NCI-H526 treated with DMSO at 0.1 percent for 48 hours (cell line): ENCODE measurements at places on chromosomes 6 and 20.
A peak's percentile ranks its signal among the peaks of the same experiment; 100 is the strongest.

GRCh38 chr6:125046107-125046925, 84.1 kb downstream of the RNF217 start:
- no peak for DNase-seq

- DNase-seq, result no peak
Measured at GRCh38 chr20:49635166-49635565, 67.2 kb upstream of the PTGIS start.

GRCh38 chr6:2746557-2747061, 4.1 kb downstream of the MYLK4 start:
- no peak for DNase-seq

DNA sequence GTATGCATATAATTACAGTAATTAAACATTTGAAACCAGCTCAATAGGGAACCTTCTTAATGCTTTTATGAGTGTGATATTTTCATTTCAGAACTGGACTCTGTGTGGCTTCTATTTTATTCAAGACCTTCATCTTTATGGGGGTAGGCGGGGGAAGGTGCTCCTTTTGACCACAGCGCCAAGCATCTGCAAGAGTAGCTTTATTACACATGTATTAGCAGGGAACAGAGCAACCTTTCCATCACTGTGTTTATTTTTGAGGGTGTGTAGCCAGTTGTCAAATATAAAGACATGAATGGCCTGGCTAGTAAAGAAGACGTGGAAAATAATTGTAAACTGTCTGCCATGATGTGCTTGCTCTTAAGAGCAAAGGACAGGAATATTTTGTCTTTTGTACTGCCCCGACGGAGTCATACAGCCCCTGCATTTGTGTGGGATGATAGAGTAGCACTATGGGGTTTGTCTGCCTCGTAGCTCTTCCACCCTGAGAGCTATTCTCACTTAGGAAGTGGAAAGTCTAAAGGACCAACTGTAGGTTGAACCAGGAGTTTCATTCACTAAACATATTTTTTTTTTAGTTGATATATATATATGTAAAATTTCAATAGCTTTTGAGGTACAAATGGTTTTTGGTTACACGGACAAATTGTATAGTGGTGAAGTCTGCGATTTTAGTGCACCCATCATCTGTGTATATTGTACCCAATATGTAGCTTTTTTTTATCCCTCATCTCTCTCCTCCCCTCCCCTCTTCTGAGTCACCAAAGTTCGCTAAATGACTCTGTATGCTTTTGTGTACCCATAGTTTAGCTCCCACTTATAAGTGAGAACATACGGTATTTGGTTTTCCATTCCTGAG, 91.2 kb downstream of the CARMIL1 start:
- no peak for DNase-seq

DNA sequence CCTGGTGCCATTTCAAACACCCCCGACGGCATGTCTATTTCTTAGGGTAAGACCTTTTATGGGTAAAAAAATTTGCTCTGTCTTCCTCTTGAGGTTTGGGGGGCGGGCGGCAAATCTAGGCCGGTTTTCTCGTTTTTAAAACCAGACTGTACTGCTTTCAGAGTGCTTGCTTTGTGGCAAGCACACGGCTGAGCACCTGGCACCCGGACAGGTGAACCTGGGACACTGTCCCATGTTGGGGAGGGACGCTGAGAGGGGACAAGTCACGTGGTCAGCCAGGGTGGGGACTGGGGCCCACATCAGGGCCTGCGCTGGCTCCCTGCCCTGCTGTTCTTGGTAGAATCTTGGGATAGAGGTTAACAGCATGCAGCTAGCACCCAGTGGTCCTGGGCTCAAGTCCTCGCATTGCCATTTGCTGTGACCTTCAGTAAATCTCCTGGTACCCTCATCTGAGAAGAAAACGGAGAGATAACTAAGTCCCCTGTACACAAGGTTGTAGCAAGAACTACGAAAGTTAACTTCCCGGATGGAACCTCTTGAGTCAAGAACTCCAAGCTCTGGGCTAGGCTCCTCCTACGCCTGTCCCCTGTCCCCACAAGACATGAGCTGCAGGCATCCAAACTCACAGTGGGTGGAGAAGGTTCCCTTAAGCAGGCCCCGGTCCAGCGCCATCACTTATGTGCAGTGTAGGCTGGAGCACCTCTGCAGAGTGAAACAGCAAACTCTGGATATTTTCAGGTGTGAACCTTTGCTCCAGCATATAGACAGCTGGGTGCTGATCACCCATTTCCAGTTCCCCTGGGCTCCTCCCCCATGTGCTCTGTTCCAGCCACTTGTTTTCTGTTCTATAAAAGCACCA, 41.7 kb downstream of the PMEPA1 start:
- DNase-seq, result no peak

- DNase-seq, result no peak
Measured at GRCh38 chr6:133241086-133241900, at the start of gene EYA4. EYA4 (plus strand) TSS chr6:133241357; CDS start chr6:133274781, 33,424 bp downstream.

- no peak for DNase-seq
Measured at GRCh38 chr6:157974967-157975366, 6.7 kb upstream of the SYNJ2 start.

GRCh38 chr6:127131275-127131674, 12.8 kb downstream of the RSPO3 start:
- no peak for DNase-seq

DNA sequence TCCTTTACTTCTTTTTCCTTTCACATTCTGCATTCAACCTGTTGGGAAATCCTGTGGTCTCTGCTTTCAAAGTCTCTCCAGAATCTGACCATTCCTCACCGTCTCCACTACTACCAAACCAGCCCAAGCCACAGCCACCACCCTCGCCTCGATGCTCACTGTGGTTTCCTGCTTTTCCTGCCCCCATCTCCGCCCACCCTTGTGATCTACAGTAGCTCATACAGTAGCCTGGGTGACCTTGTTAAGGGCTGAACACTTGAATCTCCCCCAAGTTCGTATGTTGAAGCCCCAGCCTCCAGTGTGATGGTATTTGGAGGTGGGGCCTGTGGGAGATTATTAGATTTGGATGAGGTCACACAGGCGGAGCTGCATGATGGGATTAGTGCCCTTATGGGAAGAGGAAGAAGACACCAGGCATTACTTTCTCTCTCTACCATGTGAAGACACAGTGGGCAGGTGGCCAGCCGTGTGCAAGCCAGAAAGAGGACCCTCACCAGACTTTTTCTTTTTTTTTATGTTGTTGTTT, 189.0 kb upstream of the UST start:
- no peak for DNase-seq

DNA sequence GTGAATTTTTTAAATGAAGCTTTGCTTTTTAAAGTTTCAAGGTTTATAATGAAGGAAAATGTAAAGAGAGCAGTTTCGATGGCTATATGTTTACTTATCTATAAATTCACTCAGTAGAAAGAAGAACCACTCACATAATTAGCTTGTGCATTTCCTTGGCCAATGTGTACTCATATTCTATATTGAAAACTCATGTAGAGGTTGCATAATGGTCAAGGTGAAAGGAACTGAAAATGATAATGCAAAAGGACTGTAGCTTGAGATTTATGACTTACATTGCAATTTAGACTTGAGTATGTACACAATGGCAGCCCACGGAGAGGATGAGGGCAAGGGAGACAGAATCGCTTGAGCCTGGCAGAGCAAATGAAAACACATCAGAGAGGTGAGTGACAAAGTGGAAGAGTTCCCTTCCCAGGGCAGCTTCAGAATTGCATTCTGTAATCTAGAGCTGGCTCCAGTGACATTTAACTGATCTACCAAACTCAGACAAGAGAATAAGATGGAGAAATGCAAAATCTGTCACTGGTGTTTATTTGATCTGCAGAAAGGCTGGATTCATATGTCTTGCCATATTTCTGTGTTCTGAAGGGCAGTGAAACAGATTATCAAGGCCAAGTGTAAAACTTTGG, 191.8 kb downstream of the TMEM200A start:
- DNase-seq, result no peak

DNA sequence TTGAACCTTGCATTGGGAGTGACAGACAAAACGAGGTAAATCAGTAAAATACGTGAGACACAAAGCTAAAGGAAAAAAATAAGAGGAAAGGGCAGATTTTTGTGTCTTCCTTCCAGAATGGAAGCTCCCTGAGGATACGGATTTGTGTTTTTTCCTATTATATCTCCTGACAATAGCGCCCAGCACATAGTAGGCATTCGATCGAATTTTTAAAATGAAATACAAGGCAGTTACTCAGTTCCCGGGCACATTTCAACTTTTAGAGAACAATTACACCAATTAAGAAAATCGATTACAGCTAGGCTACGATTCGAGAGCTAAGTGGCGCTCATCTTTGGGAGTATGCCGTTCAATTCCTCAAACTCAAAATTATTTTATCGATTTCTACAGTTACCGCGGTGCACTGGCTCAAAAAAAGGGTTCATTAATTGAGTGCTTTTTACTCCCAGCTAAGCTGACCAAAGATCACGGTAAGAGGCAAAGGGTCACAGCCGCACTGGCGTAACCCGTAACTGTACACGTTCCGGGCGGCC, 443 bp downstream of the RMND1 start:
- no peak for DNase-seq

GRCh38 chr20:59632541-59633113, 28.3 kb downstream of the PHACTR3 start:
- DNase-seq, result no peak

DNA sequence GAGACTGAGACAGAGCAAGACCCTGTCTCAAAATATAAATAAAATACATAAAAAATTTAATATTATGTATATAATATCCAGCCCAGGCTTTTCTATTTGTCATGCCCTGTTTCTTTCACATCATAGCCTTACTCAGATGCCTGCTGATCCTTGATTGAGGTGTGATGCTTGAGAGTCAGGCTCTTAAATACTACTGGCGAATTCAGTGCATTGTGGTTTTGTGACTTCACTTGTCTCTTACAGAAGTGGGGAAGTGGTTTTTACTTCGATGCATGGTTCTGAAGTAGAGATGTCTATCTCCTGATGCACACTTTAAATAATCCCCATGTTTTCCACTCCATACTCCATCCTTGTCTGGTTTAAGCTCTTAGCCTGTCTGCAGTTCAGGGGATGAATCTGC, 29.1 kb downstream of the ASXL1 start:
- DNase-seq, result no peak

- peak; percentile 18 for DNase-seq
Measured at GRCh38 chr6:33147807-33148666, 44.2 kb downstream of the COL11A2 start.

GRCh38 chr6:25329982-25330381, 50.8 kb downstream of the CARMIL1 start:
- no peak for DNase-seq

GRCh38 chr6:1418471-1419191, 29.3 kb downstream of the FOXF2 start:
- DNase-seq, result no peak

GRCh38 chr20:33909331-33909921, 84.3 kb upstream of the RALY start:
- no peak for DNase-seq

DNA sequence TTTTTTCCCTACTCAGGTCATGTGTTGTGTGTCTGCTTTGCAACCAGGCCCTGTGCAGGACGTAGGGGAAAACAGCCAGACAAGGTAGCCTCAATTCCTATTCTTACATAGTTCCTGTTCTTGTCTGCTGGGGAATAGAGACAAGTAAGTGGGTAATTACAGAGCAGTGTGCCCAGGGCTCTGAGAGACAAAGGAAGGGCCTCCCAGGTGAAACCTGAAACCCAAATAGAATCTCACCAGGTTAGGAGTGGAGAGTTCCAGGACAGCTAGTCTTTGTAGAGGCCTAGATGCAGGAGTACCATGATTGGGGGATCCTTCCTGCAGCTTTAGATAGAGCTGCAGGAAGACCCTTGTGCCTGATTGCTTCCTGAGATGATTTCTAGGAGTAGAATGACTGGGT, 48.4 kb downstream of the DHX35 start:
- DNase-seq, result no peak

GRCh38 chr20:31740208-31740607, 1.1 kb downstream of the TPX2 start:
- DNase-seq, result no peak

DNA sequence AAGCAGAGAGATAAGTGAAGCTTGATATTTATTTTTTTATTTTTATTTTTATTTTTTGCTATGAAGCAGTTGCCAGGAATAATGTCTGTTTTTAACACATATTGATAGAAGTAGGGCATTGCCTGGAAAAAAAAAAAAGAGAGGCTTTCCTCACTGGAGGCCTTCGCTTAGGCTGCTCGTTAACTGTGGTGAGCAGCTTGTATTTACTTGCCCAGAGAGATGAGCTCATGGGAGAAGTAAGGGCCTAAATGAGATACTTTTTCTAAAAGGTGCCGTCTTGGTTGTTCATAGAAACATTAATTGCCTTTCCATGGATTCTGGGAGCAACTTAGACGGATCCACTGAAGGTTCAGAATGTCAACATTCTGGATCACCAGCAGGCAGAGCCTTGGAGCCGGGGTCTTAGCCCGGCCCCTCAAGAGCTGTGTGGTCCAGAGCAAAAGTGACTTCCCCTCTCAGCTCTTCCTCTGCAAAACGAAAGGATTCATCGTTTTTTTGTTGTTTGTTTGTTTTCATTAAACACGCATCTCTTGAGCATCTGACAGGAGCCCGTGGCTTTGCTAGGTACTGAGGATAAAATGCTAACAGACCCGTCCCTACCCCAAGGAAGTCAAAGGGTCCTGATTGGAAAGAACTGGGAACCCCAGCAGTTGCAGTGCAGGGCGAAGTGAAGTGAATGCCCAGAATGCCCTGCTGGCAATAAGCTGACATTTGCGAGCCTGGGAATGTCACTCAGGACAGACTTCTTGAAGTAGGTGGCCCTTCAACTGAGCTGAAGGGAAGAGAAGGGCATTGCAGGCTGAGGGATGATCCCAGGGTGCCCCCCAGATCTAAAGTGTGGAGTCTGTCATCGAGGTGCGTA, 138.5 kb downstream of the ZDHHC14 start:
- DNase-seq, result no peak

DNA sequence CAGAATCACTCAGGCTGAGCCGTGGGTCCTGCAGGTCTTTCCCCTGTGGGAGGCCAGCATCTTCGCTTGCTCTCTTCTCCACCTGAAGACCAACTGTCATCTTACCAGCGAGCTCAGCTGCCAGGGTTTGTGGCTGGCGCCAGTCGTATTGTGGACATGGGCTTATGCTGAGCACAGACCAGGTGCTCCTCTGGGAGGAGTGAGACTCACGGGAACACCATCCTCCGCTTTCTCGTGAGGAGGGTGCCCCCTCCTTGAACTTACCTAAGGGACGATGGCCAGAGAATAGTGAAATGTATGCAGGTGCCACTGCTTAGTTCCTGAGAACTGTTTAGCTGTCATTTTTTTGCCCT, 17.1 kb downstream of the WRNIP1 start:
- no peak for DNase-seq

- no peak for DNase-seq
Measured at GRCh38 chr20:63139356-63139755, 76.6 kb downstream of the YTHDF1 start.

- no peak for DNase-seq
Measured at GRCh38 chr6:24683297-24684296, 16.7 kb downstream of the ACOT13 start.

- DNase-seq, result no peak
Measured at GRCh38 chr6:158329531-158329930, 17.3 kb downstream of the TULP4 start.

DNA sequence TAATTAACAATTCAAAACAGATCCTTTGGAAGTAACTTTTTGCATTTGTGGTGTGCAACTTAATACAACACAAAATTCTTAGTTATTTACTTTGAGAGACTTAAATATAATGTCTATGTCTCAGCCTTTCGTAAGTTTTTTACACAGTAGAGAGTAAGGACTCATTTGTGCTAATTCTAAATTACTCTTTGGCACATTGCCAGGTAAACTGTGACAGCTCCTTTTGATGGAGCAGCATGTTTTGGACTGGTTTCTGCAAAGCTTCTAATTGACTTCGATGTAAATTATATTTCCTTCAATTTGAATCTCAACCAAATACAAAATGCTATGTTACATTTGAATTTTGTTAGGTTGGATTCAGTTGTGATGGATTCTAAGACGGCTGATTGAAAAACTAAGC, 450.7 kb upstream of the OPRM1 start:
- DNase-seq, result no peak
